Calu3 (cell line): ENCODE measurements at places on chromosomes 11 and 22. TPM values are rescaled to one million over a fixed set of nuclear protein-coding genes. Genes with fewer than 3 reads are reported as not detected.

Gene MISFA
- total RNA-seq = 5.5 and 7.3 TPM in 2 replicates

Gene SMTNL1
- total RNA-seq = not detected in 2 replicates

Gene HINFP
- 21.8 and 22.6 TPM in 2 replicates for total RNA-seq

Gene OR10AG1
- not detected in 2 replicates for total RNA-seq

Gene FAM111A
- 87.9 and 91.6 TPM in 2 replicates for total RNA-seq

Gene STK33
- total RNA-seq = 1.7 and 3.0 TPM in 2 replicates

Gene VSTM5
- total RNA-seq = 0.71 and 0.76 TPM in 2 replicates

Gene LRRN4CL
- total RNA-seq = 0.71 and 1.5 TPM in 2 replicates

Gene SLC15A3
- 6.8 and 12.4 TPM in 2 replicates for total RNA-seq

Gene MB
- 0.37 TPM in 1 of 2 replicates, not detected in the other for total RNA-seq

Gene CST6
- 21.5 and 27.2 TPM in 2 replicates for total RNA-seq

Gene NAALAD2
- 0.22 and 0.38 TPM in 2 replicates for total RNA-seq

Gene SHISA8
- total RNA-seq = not detected in 2 replicates

Gene GP1BB
- not detected in 2 replicates for total RNA-seq

Gene MPPED2
- not detected in 2 replicates for total RNA-seq

Gene C22orf42
- not detected in 2 replicates for total RNA-seq

Gene WNT11
- not detected in 2 replicates for total RNA-seq

Gene GGTLC3
- total RNA-seq = not detected in 2 replicates

Gene MUC6
- total RNA-seq = 0.73 and 4.6 TPM in 2 replicates

Gene LUZP2
- 0.73 and 0.95 TPM in 2 replicates for total RNA-seq
